NCI-H1105 (cell line): ENCODE measurements at places on chromosomes 6 and 20.

GRCh38 chr6:90068264-90068663, 174.0 kb downstream of the GJA10 start:
- DNase-seq, result no peak

GRCh38 chr6:1991332-1991878, 254.0 kb downstream of the GMDS start:
- no peak for DNase-seq

DNA sequence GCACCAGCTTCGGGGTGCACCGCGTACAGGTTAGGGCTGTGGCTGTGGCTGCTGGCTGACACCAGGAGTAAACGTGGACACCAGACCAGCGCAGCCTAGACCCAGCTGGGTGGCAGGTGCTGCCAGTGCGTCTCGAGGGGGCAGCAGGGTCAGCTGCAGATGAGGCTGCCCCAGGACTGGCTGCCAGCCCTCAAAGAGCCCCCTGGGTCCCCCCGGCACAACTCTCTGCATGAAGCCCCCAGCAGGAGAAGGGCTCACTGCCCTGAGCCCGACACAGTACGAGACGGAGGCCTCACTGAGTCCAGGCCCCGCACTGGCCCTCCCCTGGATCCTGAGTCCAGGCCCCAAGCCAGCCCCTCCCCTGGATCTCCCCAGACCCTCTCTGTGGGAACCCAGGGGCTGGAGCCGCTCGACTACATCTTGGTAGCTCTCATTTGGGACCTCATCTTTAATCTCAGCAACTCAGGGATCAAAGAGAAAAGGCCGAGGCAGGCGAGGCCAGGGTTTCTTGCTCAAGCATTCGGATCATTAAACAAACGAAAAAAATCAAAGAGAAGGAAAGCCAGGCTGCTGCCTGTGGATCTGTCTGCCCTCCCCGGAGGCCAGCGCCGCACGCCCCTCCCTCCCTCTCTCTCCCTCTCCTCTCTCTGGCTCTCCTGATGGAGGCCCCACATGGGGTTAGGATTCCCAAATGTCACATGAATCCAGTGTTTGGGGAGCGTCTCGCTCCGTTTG, 7.0 kb upstream of the NKAIN4 start:
- no peak for DNase-seq

GRCh38 chr6:97663252-97663651, 380.2 kb upstream of the MMS22L start:
- no peak for DNase-seq

GRCh38 chr20:37956107-37956585, 53.2 kb downstream of the VSTM2L start:
- DNase-seq, result no peak
